ENCODE measurements at places on chromosomes 1 and 21.
A peak's percentile ranks its signal among the peaks of the same experiment; 100 is the strongest.

- DNase-seq: no peak
Measured at GRCh38 chr1:29017975-29018712, 103.8 kb downstream of the EPB41 start.

DNA sequence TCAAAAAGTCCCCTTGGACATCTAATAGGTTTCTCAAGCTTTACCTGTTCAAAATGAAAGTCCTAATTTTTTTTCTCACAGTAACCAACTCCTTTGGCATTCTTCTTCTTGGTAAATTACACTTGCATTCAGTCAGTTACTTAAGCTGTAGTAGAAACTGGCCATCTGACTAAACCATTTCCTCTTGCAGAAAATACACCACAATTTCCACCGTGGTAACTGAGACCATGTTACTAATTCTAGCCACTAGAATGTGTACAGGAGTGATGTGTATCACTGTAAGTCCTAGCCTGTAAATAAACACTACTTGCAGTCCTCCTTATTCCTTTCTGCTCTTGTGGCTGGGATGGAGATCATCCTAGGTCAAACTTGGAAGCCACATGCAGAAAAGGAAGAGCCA is 965.4 kb upstream of the TMPRSS15 start:
- DNase-seq: no peak

DNA sequence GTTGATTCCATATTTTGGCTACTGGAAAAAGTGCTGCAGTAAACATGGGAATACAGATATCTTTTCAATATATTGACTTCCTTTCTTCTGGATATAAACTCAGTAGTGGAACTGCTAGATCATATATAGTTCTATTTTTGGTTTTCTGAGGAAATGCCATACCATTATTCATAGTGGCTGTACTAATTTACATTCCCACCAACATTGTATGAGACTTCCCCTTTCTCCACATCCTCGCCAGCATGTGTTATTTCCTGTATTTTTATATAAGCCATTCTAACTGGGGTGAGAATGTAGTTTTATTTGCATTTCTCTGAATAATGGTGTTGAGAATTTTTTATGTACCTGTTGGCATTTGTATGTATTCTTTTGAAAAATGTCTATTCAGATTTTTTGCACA is 385.2 kb downstream of the NUF2 start:
- peak; percentile 43 for DNase-seq

GRCh38 chr1:11053758-11054137 is 6.1 kb downstream of the SRM start:
- DNase-seq: peak; percentile 32

DNA sequence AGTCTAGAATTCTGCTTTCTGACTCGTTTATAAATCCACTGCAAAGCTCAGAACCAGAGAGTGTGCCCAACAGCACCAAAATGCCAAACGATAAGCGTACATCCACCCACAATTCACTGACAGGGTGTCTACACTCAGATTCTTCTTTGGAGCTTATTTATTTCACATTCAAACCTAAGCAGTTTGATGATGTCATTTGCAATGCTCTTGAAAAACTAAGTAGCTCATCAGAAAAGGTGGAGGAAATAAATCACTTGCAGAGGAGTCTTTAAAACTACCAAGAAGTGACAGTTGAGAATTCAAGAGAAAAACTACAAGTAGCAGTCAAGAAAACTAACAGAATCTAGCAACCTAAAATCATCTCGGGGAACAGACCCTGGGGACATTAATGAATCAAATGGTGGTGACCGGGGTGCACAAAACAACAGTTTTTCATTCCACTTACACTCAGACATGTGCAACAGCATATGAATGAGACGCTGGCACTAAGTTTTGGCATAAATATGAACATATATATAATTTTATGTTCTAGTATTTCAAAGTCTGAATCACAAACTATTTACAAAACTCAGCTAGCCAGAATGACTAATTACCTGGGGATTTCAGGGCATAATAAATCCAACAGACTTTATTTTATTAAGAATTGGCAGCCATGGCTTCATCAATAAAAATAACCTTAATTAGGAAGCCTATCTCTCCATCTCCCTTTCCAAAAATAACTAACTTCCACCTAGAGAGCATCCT is 119.4 kb downstream of the SIPA1L2 start:
- no peak for DNase-seq

- DNase-seq: no peak
Measured at GRCh38 chr21:15256996-15257395, 192.2 kb upstream of the NRIP1 start.

DNA sequence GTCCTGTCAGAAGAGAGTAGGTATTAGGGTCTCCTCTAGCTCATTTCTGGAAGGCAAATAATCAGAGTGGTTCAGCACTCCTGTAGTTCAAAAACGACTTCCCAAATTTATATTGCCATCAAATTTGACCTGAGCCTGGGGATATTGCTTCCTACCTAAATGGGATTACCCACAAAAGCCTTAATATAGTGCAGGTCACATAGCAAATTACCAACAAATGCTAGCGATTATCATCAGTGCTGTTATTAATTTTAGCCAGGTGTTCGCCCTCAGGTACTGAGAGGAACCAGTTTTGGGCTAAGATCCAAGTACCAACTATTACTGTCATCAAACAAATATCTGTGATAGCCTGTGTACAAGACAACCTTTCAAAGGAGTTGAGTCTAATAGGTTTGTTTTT is 661.8 kb upstream of the PTBP2 start:
- DNase-seq: no peak

GRCh38 chr1:207910591-207911354 is at the start of gene CD34:
Gene CD34, minus strand, starts transcription at chr1:207911125. Its CDS starts 45 bp downstream, at chr1:207911080.
- peak; percentile 17 for DNase-seq

GRCh38 chr1:234918961-234919761 is 209.5 kb downstream of the TOMM20 start:
- DNase-seq: no peak

- DNase-seq: no peak
Measured at GRCh38 chr1:43499898-43500297, 30.8 kb upstream of the PTPRF start.

GRCh38 chr1:56833088-56833487 is 13.9 kb upstream of the FYB2 start:
- DNase-seq: no peak

GRCh38 chr1:8426996-8427395 is 109.1 kb downstream of the SLC45A1 start:
- no peak for DNase-seq

DNA sequence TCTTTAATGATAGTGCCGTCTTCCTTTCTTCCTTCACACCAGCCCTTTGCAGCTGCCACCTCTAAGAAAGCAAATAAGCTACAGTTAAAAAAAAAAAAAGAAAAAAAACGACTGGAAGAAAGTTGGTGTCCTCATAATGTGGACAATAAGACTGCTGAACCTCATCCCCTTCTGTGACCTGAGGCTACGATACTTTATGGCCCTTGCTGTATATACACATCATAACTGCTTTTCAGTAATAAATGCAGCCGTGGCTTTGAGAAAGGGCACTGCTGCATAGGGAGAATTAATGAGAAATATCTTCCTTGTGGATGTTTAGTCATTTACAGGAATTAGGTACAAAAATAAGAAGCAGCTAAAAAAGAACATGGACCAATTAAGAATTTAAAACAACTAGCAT is 333.8 kb upstream of the ADGRL2 start:
- no peak for DNase-seq

- no peak for DNase-seq
Measured at GRCh38 chr21:44063151-44063912, 43.9 kb upstream of the PWP2 start.

GRCh38 chr21:46069719-46070279 is 28.1 kb upstream of the COL6A2 start:
- no peak for DNase-seq

- no peak for DNase-seq
Measured at GRCh38 chr1:247435030-247435758, 19.2 kb downstream of the NLRP3 start.

DNA sequence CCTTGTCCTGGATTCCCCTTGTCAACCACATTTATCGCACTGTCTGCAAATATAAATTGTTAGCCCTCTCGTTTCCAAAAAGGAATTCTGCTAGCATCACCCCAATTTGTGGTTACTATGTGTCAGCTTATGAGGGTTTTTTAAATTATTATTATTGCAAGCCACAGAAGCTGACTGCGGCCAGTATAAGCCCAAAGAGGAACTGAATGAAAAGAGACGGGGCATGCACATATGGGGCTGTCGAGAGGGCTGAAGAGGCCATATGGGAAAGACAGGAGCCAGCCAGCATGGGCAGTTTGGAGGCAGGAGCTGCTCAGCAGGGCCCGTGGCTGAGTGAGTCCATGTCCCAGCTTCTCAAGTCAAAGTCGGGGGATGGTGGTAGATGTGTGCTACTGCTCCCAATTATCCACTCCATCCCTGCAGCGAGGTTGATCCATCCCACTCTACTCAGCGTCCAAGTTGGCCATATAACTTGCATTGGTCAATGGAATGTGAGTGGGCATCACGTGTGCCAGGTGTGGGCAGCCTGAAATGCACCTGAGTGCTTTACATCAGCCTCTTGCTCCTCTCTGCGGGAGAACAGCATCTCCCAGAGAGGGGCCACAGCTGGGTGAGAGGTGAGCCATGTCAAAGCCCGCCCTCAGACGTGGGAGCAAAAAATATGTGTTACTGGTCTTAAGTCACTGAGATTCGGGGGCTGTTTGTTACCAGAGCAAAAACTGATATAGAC is 37.6 kb upstream of the LDLRAP1 start:
- no peak for DNase-seq

GRCh38 chr1:228079013-228079412 is 3.5 kb upstream of the ARF1 start:
- no peak for DNase-seq

DNA sequence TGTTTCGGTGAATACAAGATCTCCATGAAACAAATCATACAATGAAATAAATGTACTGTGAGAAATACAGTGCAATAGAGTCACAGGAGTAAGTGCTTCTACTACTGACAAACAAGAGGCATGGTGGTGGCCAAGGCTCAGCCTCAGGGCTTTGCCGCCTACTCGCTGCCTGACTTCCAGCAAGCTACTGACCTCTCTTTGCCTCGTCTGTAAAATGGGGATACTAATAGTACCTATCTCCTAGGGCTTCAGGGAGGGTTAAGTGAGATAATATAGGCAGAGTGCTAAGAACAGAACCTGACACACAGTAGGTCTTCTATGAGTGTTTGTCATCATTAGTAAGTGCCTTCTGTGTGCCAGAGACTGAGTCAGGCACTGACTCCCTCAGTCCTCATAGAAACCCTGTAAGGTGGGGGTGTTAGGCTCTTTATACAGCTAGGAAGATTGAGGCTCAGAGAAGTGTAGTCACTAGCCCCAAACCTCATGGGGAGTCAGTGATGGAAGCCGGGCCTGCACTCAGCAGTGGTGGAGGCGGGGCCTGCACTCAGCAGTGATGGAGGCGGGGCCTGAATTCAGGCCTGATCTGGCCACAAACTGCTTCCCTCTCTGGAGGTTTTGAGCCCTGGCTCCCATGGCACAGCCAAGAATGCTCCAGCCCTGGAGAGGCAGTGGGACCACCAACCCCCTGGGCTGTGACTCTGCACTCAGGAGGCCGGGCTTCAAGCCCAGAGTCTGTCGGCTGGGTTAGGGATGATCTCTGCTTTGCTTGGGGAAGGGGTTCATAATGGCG is 6.8 kb downstream of the BSND start:
- no peak for DNase-seq

- peak; percentile 50 for DNase-seq
Measured at GRCh38 chr1:15031251-15031933, 122.2 kb upstream of the TMEM51 start.

- no peak for DNase-seq
Measured at GRCh38 chr1:228937851-228938536, 202.7 kb downstream of the RHOU start.

DNA sequence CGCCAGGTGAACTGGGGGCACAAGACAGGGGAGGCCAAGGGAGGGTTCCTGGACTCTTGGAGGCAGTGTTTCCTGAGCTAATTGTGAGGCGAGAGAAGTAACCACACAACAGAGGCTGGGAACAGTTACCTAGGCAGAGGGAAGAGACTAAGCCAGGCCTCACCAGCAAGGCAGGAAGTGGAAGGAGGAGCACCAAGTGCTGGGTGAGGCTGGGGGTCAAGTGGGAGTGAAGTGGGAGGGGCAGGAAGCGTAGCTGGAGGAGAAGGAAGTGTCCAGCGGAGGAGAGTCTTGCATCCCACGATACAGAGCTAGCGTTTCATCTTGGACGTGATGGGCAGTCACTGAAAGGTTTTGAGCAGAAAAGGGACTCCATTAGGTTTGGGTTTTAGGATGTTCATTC is 48.3 kb upstream of the CAPZB start:
- DNase-seq: no peak

GRCh38 chr1:36956570-36956969 is 77.7 kb downstream of the GRIK3 start:
- DNase-seq: no peak

DNA sequence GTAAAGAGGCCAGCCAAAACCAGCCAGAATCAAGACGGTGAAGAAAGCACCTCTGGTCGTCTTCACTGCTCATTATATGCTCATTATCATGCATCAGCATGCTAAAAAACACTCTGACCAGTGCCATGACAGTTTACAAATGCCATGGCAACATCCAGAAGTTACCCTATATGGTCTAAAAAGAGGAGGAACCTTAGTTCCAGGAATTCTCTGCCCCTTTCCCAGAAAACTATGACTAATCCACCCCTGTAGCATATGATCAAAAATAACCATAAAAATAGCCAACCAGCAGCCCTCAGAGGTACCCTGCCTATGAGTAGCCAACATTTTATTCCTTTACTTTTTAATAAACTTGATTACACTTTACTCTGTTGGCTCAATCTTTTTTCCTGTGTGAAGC is 34.2 kb upstream of the PBX1 start:
- DNase-seq: peak; percentile 62

GRCh38 chr1:108610073-108610472 is 50.2 kb downstream of the EEIG2 start:
- DNase-seq: no peak

GRCh38 chr1:33380811-33381210 is 50.1 kb downstream of the PHC2 start:
- DNase-seq: no peak

DNA sequence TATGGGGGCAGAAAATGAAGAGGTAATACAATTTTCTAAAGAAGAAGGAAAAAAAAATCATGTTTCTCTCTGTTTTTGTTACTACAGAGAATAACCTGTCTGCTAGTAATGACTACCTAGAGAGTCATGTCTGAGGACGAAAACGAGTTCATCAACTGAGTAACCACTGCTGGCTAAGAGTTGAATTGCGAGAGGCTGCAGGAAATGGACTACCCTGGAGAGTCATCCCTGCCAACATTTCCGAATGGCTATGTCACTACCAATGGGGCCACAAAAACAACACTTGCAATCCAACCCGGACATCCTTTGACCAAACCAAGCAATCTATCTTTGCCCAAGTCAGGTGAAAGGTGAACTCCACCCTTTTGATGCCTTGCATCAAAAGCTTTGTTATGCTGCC is 120.6 kb downstream of the FCRL5 start:
- peak; percentile 35 for DNase-seq

GRCh38 chr1:92244376-92244775 is 26.7 kb downstream of the C1orf146 start:
- no peak for DNase-seq

- no peak for DNase-seq
Measured at GRCh38 chr1:46180082-46180616, 3.9 kb upstream of the P3R3URF start.

- no peak for DNase-seq
Measured at GRCh38 chr1:205315008-205315618, 6.4 kb downstream of the NUAK2 start.
